Left ventricle myocardium superior (tissue), 1 donor: ENCODE measurements at places on chromosomes 3 and 15. TPM values are rescaled to one million over a fixed set of nuclear protein-coding genes. Genes with fewer than 3 reads are reported as not detected.

RLBP1 gene
- total RNA-seq, result not detected

DNA sequence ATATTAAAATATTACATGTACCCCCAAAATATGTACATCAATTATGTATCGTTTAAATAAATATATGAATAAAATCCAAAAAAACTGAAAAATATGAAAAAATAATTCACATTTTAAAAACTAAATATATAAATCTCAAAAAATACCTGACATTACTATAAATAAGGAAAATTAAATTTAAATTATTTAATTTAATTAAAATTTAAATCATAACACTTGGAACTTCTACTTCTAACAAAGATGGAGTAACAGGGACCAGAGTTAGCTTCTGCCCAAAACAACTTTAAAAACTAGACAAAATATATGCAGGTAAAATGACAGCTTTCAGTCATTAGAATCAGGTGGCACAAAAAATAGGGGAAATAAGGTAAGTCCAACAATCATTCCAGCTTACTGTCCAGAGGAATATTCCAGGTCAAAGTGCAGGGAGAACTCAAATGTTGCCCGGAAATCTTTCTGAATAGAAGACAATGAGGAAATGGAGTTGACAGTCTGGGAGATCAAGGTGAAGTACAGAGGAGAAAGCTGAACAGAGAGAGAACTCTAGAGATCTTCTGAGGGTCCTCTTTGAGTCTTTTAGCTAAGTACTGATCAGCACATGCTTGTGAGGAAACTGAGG, 207.7 kb upstream of the ATP11B start:
- no peak for DNase-seq

GRCh38 chr3:144590854-144591253, 619.2 kb downstream of the DIPK2A start:
- DNase-seq, result no peak

DNA sequence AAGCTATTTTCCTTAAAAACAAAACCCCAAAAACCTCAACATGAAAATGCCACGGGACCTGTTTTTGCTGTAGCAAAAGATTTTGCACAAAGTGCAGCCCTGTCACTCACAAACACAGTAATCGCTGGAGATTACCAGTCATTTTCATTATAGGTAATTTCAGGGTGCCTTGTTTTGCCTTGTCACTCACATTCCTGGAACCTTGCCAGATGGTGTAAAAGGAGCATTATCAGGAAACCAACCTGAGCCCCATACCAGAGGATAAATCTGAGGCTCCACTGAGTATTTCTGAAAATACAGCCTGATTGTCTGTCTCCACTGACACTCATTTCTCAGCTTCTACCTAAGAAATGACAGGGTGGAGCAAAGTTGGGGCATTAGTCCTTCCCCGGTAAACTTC, 791.3 kb upstream of the LMCD1 start:
- DNase-seq, result no peak

CCNB2 gene
- total RNA-seq, result 0.42 TPM
